Esophagus mucosa (tissue), 1 donor: ENCODE measurements at places on chromosomes 7 and 10.
A peak's percentile ranks its signal among the peaks of the same experiment; 100 is the strongest.

DNA sequence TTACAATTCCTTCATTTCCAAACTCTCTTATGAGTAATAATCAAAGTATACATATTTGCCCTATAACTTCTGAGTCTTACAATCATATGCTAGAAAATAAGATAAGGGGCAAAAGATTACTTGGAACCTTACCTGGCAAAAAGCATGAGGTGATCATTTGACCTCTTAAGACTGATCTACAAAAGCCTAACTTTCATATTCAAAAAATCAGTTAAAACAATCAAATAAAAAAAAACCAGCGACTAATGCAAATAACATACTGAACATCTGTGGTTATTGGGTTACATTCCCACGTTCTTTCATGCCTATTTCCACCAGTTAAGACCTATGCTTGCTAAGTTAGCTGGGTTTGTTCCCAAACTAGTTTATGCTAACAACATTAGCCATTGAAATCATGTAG lies 187.6 kb downstream of the RNF133 start:
- ATAC-seq: no peak

- ATAC-seq: no peak
These were observed 41.5 kb upstream of the ST7 start for GRCh38 chr7:116911801-116912200.

DNA sequence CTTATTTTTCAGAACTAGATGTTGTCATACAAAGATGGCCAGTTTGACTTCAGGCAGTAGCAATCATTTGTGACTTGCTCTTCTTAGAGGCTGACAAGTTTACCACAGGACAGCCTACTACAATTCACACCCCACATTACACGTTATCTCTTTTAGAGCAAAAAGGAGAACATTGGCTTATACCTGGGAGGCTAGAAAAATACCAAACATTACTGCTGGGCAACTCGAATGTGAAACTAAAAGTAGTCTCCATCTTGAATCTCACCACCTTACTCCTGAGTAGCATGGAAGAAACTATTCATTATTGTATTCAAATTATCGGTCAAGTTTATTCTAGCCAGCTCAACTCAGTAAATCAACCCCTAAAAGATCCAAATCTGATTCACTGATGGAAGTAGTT lies 90.7 kb upstream of the TMEM26 start:
- ATAC-seq: no peak

DNA sequence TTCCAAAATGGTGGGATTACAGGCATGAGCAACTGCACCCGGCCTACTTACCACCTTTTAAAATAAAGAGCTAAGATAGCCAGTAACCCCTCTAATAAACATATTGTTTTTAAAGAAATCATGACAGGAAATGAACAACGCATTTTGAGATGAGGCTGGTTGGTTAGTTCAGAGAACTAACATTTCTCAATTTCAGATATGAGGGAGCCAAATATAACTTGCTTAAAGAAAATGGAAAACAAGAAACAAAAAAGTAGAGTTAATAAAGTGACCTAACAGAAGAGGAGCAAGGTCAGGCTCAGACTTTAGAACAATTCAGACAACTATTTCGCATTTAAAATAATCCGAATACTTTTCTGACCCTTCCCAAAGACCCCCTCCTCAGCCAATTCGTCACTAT lies 254.9 kb upstream of the PHF14 start:
- ATAC-seq: no peak

- ATAC-seq: no peak
These were observed 141.7 kb downstream of the NRCAM start for GRCh38 chr7:108314551-108314950.

- no peak for ATAC-seq
These were observed 229.8 kb upstream of the NPY start for GRCh38 chr7:24054236-24054635.

- ATAC-seq: peak; percentile 59
These were observed 15.1 kb upstream of the ATE1 start for GRCh38 chr10:121942749-121943416.

DNA sequence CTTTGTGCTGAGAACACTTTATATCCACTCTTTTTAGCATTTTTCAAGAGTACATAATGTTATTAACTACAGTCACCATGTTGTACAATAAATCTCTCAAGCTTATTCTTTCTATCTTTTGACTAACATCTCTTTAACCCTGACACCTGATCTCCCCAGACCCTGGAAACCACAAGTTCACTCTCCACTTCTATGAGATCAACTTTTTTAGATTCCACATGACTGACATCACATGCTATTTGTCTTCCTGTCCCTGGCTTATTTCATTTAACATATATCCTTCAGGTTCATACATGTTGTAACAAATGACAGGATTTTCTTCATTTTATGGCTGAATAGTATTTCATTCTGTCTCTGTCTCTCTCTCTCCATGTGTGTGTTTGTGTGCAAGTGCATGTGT lies 15.5 kb downstream of the SLC13A1 start:
- ATAC-seq: no peak

DNA sequence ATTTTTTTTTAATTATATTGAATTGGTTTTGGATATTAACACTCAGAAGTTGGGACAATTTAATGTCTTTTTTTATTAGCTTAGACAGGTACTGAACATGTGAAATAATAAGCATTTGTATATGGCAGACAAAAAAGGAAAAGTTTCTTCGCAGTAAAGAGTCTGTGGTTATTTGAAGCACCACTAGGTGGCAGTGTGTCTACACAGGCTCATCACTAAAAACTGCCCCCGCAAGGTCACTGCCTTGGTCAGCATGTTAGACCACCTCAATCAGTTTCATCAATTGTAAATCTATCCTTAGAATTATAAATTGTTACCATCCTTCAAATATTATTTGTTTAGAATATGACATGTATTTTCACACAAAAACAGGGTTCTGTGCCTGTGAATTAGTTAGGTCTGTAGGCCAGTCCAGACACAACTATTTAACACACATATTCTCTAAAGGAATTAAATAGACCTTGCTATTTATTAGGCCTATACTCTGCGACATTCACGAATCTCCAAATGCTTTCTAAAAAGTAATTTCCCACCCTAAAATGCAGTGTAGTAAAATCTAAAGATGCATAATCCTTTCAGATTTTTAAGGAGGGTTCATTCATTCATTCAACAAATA lies 17.0 kb downstream of the PNLIPRP3 start:
- ATAC-seq: no peak

DNA sequence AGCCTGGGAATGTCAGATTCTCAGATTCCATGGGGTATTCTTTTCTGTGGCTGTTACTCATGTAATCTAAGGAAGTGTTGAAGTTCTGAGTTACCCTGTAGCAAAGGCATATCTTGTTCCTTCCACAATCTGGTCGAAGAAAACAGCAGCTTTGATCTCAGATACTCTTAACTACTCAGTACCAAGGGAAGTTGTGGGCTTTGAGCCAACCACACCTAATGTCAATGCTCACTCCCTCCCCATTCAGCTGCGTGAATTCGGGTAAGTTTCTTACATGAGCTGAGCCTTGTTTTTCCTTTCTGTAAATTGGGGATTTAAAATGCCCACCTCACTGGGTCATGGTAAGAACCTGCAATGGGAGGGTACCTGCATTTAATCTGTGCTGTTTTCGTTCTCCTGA lies 52.5 kb downstream of the PTPRN2 start:
- no peak for ATAC-seq

- no peak for ATAC-seq
These were observed 143.6 kb downstream of the AGMO start for GRCh38 chr7:15418264-15418663.

GRCh38 chr7:40916813-40917212 lies 782.0 kb downstream of the SUGCT start:
- no peak for ATAC-seq
